ENCODE measurements at places on chromosomes 13 and 19.
A peak's percentile ranks its signal among the peaks of the same experiment; 100 is the strongest.

GRCh38 chr13:23321535-23322241, 111.8 kb downstream of the SACS start:
- DNase-seq: no peak

DNA sequence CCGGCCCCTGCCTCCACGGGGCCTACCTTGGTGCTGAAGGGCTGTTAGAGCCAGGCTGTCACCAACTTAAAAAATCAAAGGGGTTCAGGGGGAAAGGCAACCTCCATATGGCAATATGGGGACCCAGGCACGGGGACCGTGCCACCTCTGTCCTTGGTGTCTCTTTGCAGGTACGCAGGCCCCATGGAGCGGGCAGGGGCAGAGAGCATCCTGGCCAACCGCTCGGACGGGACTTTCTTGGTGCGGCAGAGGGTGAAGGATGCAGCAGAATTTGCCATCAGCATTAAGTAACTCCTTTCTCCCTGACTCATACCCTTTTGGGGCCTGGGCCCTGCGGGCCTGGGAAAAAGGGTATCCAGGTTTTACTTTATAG, 39.6 kb upstream of the ADGRE1 start:
- DNase-seq: no peak

DNA sequence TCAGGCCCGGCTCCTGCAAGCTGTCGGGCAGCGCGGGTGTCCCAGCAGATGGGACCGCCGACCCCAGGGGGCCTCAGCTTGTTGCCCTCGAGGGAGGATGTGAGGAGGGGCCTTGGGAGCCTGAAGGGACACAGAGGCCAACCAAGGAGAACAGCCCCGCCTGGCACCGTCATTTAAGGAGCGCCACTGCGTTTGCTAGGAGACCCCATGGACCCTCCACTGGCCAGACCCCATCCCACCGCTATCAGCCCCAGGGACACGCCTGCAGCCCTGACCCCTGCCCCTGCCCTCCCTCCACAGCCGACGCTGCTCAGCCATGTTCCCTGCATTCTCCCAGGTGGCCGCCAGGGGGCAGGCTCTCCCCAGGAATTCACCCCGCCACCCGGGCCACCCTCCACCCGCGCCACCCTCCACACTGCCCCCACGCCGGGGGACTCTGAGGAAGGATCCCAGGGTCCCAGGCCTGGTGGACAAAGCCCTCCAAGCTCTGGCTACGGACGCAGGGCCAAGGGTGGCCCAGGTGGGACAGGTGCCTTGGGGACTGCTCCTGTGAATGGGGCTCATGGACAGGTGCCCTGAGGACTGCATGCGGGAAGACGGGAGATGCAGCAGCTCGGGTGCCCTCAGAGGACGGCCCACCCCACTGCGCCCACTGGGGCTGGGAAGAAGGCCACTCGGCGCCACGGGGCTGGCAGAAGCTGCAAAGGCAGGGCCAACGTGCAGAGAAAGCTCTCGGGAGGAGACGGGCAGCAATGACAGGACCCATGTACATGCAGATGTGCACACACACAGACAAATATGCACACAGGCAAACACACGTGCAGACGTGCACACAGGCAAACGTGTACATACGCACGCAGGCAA, 34.4 kb downstream of the PIP5K1C start:
- DNase-seq: peak; percentile 86

- no peak for DNase-seq
These were observed 11.8 kb upstream of the ZNF175 start for GRCh38 chr19:51559240-51559639.
